ENCODE measurements at places on chromosomes 4 and X.

- no peak for DNase-seq
Measured at GRCh38 chr4:89308161-89308500, 531 bp upstream of the GPRIN3 start.

DNA sequence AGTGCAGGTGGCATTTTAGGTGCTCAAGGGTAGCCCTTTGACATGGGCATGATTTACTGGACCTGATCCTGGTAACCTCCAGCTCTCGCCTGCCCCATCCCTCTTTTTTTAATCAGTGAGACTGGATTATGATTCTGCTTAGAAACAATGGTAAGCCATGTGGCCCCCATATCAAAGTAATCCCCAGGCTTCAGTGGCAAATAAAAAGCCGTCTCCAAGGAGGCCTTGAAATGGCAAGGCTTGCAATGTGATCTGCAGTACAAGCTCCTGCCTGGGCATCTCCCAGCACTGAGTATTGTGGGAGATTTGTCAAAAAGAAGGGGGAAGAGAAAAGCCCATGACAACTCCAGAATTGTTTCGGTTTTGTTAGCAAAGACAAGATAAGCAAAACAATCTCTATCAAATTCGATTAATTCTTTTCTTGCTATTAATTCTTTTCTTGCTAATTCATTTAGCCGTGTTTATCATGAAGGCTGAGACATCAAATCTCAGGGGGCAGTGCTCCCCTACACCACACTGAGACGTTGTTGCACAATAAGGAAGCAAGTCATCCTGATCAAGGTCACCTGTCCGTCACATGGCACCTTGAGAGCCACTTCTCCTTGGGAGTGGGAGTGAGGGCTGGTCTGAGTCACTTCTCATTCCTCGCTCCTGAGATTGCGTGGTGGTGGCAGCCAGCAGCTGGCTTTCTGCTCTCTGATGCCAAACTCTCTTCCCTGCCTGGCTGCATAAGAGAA, 312.7 kb upstream of the GATB start:
- DNase-seq = peak; percentile 61

DNA sequence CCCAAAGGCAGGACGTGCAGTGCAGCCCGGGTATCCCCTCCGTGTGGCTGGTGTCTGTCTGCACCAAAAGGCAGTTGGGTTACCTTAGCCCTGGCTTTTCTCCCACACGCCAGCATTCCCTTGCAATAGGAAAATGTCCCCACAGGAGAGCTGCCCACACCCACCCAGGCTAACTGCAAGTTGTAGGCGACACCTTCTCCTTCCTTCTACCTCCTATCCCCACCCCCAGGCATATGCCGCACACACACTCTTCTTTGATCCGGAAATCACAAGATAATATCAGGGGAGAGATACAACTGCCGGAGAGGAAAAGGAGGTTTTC, 444 bp upstream of the APBB2 start:
- DNase-seq = no peak

DNA sequence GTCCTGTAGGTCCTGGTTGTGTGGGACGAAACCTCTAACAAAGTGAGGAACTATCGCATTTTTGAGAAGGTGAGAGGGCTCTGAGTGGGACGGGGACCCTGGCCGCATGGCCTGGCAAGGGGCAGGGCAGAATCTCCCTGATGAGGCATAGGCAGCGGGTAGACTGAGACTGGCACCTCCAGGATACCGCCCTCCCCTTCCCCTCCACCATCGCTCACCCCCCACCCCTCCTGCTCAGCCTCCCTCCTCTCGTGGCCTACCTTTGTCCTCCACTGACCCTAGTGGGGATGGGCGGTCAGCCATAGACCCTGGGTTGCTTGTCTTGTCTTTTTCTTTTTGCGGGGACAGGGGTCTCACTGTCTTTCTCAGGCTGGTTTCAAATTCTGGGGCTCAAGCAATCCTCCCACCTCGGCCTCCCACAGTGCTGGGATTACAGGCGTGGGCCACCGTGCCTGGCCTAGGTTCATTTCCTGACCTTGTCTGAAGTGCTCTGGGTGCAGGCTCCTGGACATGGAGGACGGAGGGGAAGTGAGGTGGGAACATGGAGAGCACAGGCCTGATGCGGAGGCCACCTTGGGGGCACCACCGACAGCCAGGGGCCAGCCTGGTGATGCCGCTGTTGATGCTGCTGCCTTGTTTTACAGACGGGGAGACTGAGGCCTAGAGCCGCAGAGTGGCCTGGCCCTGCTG, 10.5 kb upstream of the ADD1 start:
- DNase-seq = no peak

- DNase-seq = peak; percentile 25
Measured at GRCh38 chrX:15356444-15356843, 21.1 kb upstream of the PIGA start.

DNA sequence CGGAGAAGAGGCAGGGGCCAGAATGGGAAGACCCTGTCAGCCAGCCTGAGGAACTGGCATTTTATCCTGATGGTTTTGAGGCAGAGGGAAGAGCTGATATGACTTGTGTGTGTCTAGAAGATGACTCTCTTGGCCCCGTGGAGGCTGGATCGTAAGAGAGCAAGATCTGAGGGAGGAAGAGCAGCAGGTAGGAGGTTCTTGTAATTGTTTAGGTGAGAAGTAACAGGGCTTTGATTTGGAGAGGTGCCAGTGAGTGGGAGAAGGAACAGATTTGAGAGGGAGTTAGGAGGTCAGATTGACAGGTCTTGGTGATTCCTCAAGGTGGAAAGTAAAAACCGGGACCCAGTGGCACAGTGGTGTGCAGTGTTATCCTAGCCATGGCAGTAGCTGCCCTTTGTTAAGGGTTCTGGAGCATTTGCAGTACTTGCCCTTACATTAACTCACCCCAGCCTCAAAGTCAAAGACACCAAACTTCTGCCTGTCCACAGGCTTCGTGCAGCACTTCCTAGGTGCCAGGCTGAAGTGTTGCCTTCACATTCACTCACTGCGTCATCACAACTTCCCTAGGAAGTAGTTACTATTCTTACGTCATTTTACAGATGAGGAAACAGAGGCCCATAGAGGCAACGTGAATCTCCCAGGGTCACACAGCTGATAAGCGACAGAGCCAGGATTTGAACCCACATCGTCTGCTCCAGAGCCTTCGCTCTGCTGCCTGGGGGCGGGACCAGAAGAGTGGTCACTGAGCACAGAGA, 23.7 kb downstream of the RTL5 start:
- DNase-seq = peak; percentile 55

GRCh38 chr4:123453061-123453680, 56.6 kb downstream of the SPRY1 start:
- DNase-seq = peak; percentile 82

DNA sequence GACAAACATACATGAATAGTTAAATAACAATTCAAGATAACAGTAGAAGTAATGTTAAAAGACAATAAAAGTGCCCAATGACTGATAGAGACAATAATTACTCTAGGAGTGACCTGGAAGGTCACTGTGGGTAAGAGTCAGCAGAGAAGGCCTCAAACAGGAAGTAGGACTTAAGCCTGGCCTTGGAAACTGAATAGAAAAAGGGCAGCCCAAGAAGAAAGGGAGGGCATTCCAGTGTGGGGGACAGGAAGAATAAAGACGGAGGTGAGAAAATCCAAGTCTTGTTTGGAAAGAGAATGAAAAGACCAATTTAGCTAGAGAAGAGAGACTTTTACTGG, 6.0 kb downstream of the P2RY4 start:
- no peak for DNase-seq

- no peak for DNase-seq
Measured at GRCh38 chr4:1294891-1295290, 5.2 kb downstream of the MAEA start.

DNA sequence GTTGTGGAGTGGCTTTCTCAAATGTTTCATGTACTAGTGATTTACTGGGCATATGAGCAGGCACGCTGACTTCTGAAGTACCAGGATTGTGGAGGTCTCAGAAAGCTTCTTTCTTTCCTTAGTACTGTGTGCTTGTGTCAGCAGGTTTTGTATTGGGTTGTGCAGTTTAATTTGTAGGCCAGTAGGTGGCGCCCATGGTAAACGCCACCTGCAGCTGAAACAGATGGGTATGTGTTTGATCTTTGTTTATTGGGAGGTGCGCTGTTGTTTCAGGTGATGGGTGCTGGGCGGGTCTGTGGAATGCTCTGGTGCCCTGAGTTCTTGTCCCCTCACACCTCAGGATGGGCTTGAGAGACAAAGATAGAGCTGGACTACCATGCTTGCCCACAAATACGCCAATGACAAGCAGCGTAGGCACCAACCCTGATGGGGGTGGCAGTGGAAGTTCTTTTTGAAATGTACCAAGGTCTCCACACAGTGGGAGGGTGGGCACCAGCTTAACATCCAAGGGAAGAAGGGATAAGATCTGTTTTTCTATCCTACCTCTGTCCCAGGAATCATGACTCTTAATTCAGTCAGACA, 141.5 kb downstream of the RPS6KA6 start:
- DNase-seq = peak; percentile 32

DNA sequence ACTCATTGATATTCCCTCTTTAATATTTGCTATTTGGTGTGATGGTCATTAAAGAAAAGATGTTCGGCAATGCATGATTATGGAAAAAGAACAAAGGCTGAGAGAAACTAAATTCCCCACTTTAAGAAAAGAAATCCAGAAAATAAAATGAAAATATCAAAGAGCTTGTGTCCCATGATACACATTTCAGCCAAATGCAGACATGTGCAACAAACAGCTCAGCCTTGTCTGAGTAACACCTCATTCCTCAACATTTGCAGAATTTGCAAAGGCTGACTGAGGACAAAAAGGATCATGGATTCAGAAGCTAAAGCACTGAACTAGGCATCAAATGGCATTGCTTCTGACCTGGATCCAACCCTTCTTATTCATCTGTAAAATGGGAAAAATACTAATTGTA, 281.0 kb downstream of the RAB28 start:
- no peak for DNase-seq

GRCh38 chr4:61239250-61239649, 39.1 kb downstream of the ADGRL3 start:
- no peak for DNase-seq
